ENCODE measurements at places on chromosomes 13 and 19. TPM values are rescaled to one million over a fixed set of nuclear protein-coding genes. Genes with fewer than 3 reads are reported as not detected.

The SIGLEC11 gene
- 0.04 TPM for total RNA-seq

The TMC4 gene
- total RNA-seq, result 0.79 TPM

The LHB gene
- not detected for total RNA-seq

The COX7A1 gene
- not detected for total RNA-seq

The FXYD7 gene
- total RNA-seq, result 0.36 TPM

The KIR3DL1 gene
- total RNA-seq, result not detected

The TEX26 gene
- total RNA-seq, result not detected

The SSC5D gene
- total RNA-seq, result 0.61 TPM

The IGFL1 gene
- total RNA-seq, result 1.7 TPM

The FGF14 gene
- total RNA-seq, result not detected

The PDE4C gene
- not detected for total RNA-seq

All from A549 treated with Mapracorat at 1 μM for 4 hours (cell line).